NCI-H187 treated with DMSO at 0.1 percent for 48 hours (cell line): ENCODE measurements at places on chromosomes 4 and X.

- no peak for DNase-seq
These were observed 14.7 kb downstream of the ATP8A1 start for GRCh38 chr4:42642101-42642797.

- no peak for DNase-seq
These were observed 18.6 kb upstream of the FRMD7 start for GRCh38 chrX:132146456-132146855.

DNA sequence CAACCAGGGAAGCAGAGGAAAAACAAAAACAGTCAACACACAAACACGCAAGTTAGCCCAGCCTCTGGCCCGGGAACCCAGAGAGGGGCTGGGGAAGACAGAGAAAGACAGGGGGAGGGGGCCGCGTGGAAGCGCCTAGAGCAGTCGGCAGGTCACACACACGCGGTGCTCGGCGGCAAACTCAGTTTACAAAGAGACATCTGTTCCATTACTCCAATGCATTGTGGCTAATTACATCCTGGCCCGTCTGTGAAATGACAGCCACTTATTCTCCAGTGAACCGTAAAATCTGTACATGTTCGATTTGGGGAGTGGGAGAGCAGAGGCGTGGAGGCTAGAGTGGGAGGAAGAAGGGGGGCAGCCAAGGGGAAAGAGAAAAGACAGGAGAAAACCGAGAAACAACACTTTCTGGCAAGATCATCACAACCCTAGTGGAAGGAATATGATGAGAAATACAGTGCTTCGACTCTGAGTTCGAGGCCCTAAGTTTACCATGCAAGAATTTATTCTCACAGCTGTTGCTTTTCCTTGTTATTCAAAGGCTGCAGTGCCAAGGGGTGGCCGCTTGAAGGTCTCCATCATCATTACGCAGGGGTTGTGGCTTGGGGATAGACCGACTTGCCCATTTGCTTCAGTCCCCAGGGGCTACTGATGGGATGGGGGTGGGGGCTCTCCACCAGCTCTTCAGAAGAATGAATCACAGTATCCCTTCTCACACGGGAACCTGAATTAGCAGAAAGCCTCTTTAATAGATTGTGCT, 167.7 kb downstream of the MGST2 start:
- no peak for DNase-seq

- no peak for DNase-seq
These were observed 32.4 kb upstream of the KIT start for GRCh38 chr4:54625391-54625790.

DNA sequence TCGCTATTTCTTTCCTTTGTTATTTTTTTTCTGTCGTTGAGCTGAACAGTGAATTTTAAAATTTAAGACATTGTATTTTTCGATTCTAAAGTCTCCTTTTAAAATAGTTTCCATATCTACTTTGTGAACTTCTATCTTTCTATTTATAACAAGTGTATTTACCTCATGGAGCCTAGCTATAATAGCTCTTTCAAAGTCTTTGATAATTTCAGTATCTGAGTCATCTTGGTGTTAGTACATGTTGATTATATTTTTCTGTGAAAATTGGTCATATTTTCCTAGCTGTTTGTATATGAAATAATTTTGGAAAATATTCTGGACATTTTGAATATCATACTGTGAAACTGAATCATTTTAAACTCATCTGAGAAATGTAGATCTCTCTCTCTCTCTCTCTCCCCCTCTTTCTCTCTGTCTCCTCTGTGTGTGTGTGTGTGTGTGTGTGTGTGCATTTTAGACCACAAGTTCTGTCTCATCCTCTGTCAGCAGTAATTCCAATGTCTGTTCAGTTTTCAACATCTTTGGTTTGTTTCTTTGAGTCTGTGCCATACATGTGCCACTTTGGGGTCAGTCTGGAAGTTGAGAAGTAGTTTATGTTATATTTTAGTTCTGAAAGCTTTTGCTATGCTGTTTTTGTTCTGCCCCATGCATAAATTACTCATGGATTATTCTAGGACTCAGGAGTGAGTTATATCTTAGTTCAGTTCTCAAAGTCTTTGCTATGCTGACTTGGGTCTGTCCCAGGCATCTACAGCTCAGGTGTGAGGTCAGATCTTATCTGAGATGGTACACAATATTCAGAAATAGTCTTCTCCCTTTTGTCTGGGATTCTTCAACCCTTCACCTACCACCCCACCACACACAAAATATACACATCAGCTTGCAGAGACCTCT, 366.4 kb upstream of the CASK start:
- DNase-seq, result no peak

DNA sequence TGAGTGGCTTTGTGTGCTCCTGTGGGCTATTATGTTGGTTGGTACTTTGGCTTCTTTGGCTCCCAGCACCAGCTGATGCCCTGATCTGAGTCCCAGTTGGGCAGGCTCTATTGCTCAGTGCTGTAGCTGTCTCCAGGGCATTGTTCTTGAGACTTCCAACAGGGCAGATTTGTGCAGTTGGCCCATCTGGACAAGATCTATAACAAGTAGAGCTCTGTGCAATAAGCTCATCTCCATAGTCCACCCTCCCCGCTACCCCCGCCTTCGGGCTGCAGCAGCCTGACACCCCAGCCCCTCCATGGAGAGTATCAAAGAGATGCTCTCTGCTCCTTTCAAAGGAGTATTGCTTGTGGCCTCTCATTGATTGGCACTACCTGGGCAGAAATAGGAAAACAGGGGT, 5.8 kb upstream of the TMEM31 start:
- DNase-seq, result no peak

- no peak for DNase-seq
These were observed 378.9 kb downstream of the PPP1R2C start for GRCh38 chrX:42398967-42399631.

DNA sequence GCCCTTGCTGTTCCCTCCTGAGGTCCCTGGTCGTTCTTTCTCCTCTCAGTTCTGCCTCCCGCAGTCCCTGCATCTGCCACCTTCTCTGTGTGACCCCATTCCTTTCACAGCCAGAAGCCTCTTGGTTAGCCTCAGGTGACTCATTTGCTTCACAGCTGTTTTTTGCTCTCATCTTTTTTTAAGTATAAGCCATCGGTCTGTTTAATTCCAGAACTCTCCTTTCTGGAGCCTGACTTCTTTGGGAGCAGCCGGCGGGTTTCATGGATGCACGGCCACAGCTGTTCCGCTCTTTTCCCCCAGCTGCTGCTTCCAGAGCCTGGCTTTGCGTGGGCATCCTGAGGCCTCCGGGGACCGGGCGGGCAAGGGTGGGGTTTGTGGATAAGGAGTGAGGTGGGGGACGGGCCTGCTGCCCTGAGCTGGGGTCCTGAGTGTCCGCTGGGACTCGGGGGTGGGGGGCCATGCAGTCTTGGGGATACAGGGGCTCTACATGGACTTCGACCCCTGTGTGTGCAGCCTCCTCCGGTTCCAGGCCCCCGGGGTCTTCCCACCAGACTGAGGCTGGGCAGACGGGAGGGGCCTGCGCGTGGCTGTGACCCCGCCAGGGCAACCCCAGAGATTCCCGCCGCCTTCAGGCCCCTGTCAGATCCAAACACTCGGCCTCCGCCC, 46.7 kb downstream of the PCGF3 start:
- no peak for DNase-seq

- no peak for DNase-seq
These were observed 1026.7 kb upstream of the TENM3 start for GRCh38 chr4:181216501-181216900.

DNA sequence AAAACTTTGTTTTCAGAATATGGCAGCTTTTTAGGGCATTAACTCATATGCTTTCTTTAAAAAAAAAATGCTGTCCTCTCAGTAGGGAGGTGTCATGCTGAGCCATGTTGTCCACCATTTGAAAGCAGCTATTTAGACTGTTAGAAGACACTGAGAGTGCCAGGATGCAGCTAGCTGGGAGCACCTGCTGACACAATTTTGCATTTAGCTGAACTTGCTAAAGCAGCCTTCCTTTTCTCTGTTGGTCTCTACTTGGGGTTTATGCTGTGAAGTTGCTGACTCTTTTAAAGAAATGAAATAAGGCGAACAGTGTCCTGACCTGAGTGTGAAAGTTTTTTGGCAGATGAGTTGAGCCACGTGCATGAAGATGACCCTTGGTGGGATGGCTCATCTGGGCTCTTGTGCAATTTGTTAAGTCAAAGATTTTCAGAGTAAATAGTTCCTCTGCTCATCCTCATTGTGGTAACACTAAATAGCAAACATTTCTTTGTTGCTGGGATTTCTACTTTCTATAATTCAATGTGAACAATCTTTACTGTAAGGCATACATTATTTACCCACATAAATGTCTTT, 64.5 kb downstream of the CDS1 start:
- DNase-seq, result no peak

DNA sequence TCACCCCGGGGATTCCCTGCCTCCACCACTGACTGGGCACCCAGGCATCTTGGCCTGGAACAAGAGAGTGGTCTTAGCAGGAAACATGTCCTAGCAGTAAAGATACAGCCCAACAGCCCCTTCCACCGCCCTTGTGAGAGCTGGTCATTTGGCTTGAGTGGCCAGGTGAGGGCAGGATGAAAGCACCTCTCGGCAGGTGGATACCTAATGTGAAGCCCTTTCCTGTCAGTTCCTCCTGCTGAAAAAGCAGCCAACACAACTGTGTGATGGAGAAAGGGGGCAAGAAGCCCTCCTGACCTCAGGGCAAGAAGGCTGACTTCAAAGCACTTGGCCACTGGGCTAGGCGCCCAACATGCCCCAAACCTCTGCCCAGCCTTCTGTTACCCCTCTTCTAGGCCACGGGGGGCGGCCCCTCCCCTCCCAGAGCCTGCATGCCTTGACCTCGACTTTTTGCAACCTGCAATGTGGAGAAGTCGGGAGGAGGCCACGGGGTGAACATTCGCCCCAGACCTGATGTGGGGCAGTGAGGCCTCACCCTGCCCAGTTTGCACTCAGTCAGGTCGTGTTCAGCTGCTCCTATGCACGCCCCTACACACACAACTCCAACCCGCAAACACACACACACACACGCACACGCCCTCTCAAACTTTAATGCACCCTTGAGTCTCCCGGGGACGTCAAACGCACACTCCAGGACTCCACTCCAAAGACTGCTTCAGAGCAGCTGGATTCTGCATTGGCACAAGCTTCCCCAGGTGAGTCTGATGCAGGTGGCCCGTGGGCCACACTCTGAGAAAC, 1.1 kb downstream of the LGI2 start:
- DNase-seq, result no peak

DNA sequence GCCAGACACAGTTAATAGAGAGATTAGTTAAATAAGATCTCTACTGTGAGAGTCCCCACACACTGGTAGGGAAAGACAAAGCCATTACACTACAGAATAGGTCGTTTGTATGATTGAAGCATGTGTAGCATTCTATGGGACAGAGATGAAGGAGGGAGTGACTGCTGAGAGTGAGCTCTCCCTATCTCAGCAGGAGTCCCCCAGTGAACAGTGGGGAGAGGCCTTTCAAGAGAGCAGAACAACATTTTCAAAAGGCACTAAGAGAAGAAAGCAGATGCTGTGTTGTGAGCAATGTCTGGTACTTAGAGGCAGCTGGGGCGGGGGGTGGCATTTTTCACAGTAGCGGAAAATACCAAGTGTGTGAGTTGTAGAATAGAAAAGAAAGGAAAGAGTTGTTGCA, 413.6 kb downstream of the AFF2 start:
- peak; percentile 57 for DNase-seq

GRCh38 chrX:39728025-39728424, 369.7 kb downstream of the BCOR start:
- DNase-seq, result no peak
